ENCODE measurements at places on chromosomes 3 and 15. TPM values are rescaled to one million over a fixed set of nuclear protein-coding genes. Genes with fewer than 3 reads are reported as not detected.

ZNF662 gene
- total RNA-seq: not detected

GRCh38 chr3:125202197-125202596 lies 10.4 kb downstream of the SLC12A8 start:
- no peaks in the 10 kb centered on the region for H3K27me3 ChIP-seq
- H3K27ac ChIP-seq: no peak overlapping the region
- H3K36me3 ChIP-seq: no peaks in the 10 kb centered on the region
- H3K4me1 ChIP-seq: peaks cover 16% of the 10 kb centered on the region
- peak; percentile 80 for DNase-seq

- no peaks in the 10 kb centered on the region for H3K4me1 ChIP-seq
- no peak overlapping the region for H3K4me3 ChIP-seq
- no peaks in the 10 kb centered on the region for H3K27me3 ChIP-seq
- no peaks in the 10 kb centered on the region for H3K36me3 ChIP-seq
- no peak for DNase-seq
Measured at GRCh38 chr15:47333734-47334133, 383.6 kb upstream of the SEMA6D start.

GRCh38 chr3:126926684-126927400 lies 56.1 kb upstream of the PLXNA1 start:
- DNase-seq: no peak
- H3K27me3 ChIP-seq: no peaks in the 10 kb centered on the region
- no peak overlapping the region for H3K4me3 ChIP-seq
- H3K27ac ChIP-seq: no peak overlapping the region
- no peaks in the 10 kb centered on the region for H3K36me3 ChIP-seq
